ENCODE measurements at places on chromosomes 11 and 22. TPM values are rescaled to one million over a fixed set of nuclear protein-coding genes. Genes with fewer than 3 reads are reported as not detected.

The TBX1 gene
- total RNA-seq = 13.0 TPM

- DNase-seq = no peak
Measured at GRCh38 chr11:95371153-95371552, 140.2 kb upstream of the SESN3 start.

DNA sequence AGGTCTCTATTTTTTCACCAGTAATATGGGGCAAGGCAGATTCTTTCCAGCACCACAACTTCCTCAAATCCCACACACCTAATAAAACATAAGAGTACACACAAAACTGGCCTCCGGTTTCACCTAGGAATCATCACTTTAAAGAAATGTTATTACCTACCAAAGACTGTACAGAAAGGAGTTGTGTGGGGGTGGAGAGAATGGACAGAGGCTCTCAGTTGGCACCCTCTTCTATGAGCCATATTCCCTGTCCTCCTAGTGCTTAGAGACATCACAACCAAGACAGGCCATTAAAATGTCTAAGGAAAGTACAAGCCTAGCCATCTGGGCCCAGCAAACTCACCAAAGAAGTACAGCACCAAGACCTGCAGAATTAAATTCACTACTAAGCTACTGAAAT, 56.1 kb downstream of the RBFOX2 start:
- no peak for DNase-seq

DNA sequence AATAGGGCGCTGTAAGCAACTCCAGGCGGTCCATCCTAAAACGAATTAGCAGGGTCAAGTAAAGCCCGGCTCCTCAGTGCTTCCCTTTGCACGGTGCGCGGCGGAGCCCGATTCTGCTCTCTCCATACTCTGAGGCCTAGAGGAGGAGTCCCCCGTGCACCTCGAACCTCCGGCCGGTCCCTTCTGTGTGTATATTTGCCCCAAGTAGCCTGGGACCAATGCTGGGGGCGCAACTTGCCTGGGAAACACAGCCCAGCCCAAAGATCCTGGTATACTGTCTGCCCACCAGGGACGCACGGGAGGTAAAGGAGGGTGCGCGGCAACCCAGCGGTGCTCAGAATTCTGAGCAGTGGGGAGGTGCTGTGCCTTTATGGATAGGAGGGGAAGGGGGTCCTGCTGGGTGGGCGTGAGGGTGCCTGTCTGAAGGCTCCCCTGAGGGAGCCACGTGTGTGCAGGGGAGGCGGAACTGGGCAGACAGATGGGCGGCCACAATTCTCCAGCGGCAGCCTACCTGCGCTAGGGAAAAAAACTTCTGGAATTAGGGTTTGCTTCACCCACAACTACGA, 4.8 kb upstream of the TBX1 start:
- no peak for DNase-seq

- DNase-seq = peak; percentile 38
Measured at GRCh38 chr22:38843201-38843656, 599 bp downstream of the NPTXR start.

DNA sequence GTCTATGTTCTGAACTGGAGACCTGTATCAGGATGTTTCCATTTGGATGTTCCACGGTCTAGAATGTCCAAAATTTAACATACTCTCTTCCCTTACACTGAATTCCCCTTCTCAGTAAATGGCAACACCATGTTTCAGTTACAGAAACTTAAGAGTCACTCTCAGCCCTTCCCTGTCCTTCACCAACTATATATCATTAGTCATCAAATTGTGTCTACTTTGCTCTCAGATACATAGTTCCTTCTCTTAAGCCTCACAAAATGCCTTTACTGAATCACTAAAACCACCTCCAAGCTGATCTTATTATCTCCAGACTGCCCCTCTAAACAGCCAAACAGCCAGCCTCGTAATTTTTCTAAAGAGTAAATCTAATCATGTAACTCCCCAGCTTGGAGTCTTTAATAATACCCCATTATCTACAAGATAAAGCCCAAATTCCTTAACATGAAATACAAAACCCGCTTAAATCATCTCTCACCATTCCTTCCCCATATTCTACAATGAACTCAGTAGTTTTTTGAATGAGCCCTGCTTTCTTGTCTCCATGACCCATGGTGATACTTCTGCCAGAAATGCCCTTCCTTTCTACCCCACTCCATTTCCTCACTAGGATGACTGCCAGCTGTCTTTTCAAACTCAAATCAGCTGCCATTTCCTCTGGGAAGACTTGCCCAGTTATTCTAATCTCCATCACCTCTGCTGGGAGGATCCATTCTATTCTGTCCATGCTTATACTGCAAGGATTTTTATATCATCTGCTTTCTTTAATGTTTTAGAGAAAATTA, 102.7 kb upstream of the ARHGAP42 start:
- no peak for DNase-seq

DNA sequence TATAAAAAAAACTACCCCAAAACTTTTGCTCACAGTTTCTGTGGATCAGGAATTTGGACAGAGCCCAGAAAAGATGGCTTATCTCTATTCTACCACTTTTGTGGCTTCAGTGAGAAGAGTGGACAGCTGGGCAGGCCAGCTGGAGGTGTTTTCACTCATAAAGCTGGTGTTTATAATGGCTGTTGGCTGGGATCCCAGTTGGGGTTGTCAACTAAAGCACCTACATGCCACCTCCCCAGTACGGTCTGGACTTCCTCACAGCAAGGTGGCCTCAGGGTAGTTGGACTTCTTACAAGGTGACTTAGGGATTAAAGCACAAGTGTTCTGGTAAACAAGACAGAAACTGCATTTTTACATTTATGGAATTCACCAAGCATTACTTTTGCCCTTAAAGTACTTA, 171.0 kb downstream of the NELL1 start:
- no peak for DNase-seq

GRCh38 chr11:8223513-8223900, 40.2 kb downstream of the LMO1 start:
- DNase-seq = peak; percentile 3

DNA sequence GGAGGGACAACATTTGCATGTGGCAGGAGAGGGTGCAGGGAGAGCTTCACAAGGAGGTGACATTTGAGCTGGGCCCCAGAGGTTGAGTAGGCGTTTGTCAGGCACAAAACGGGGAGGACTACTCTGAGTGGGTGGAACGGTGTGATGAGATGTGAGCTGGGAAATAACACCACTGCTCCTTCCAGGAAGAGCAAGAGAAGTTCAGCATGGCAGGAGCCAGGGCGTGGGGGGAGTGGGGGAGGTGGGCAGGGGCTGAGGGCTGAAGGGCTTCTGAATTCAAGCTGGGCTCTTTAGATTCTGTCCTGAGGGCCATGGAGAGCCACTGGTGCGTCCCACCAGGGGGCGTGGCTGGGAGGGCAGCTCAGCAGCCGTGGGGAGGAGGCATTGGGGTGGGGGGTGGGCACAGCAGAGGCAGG, 54.2 kb downstream of the OTOG start:
- no peak for DNase-seq

DNA sequence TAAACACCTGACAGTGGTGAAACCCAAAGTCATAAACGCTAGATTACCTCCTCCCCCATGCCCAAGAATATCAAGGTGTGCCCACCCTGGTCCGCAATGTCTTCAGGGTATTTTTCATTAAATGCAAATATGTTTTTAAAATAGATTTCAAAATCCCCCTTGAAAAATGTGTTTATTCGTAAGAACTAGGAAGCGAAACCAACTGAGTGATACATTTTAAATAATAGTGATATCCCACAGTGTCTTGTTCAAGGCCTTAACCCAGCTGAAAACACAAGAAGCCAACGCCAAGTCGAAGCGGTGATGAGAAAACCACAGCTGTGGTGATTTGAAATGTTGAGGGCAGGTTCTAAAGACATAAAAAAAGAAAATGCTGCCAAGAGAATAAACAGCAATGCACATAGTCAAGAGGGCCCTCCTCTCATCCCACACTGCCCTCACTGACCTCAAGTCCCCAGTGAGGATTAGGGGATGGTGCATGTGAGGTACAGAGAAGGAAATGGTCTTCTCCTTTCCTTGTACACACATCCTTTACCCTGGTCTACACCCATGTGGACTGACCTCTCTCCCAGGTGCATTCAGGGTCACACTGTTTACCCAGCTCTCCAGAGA, 25.5 kb downstream of the KCNJ1 start:
- no peak for DNase-seq

DNA sequence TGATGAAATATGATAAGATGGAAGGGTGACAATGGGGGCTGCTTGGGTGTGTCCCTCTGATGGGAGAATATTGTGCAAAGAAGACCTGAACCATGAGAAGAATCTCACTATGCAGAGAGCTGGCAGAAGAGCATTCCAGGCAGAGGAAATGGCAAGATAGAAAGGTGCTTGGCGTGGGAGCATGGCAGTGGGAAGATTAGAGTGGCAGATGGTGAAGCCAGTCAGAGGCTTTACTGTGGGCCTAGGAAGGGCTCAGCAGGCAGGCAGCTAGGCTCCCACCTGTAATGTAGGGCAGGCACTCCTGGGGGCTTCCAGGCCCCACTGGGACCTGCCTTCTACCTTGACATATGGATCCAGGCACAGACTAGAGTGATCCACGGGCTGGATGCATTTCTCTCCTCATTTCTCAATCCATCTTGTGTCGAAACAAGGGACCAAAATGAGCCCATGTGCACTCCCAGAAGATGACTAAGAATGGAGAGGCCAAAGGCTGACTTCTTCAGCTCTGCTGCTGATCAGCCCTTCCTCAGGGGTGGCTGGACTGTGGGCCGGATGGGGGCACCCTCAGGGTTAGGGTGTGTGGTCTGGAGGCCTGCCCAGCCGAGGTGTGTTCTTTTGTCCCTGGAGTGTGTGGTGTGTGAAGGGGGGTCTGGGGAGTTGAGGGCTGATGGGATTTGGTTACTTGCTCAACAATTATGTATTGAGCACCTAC, 88.3 kb downstream of the TSPAN18 start:
- peak; percentile 27 for DNase-seq

DNA sequence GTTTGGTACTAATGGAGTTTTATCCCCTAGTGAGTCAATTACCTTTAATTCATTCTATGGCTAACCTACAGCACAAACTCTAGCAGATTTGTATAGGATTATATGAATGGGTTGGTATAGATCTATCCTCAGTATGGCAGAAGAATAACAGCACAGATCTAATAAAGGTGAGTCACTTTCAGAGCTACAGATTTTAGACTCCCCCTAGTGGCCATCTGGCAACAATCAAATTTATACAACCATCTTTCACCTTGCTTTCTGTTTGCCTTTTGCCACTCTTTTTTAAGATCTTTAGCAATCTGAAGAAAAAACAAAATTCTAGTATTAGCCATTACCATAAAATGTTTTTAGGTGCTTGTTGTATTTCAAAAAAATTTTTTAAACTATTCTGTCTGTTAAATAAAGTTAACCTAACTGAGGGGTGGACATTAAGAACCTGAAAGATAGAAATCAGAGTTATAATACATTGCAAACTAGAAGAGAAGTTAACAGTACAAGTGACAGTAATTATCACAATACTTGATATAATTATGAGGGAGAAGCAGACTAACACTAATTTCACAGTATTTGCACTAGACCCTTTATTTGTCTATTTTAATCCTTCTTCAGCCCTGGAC, 25.8 kb downstream of the DDIAS start:
- peak; percentile 58 for DNase-seq

DNA sequence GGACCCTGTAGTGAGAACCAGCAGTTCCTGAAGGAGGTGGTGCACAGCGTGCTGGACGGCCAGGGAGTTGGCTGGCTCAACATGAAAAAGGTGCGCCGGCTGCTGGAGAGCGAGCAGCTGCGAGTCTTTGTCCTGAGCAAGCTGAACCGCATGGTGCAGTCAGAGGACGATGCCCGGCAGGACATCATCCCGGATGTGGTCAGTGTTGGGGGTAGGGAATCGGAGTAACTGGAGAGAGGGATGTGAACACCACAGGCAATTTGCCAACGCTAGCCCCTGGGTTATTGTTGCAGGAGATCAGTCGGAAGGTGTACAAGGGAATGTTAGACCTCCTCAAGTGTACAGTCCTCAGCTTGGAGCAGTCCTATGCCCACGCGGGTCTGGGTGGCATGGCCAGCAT, 19.9 kb downstream of the MADD start:
- no peak for DNase-seq

Measured in LHCN-M2 (cell line).